ENCODE measurements at places on chromosomes 3 and 15.
A peak's percentile ranks its signal among the peaks of the same experiment; 100 is the strongest.

DNA sequence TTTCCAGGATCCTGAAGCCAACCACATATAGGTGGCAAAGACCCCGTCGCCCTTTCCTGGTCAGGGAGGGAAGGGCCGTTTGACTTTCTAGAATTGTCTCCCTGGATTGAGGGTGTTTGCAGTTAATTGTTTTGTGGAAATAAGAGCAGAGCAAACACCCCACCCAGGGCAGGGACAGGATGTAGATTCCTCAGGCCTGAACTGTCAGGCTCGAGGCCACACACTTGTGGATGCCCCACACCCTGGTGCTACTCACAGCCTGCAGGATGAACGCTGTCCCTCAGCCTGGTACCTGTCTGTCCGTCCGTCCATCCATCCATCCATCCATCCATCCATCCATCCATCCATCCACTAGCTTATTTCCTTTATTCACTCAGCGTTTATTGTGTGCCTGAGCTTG lies 29.9 kb upstream of the FLNB start:
- DNase-seq: no peak

- DNase-seq: no peak
These were observed 487.2 kb upstream of the ROBO2 start for GRCh38 chr3:76552653-76553052.

GRCh38 chr3:81965696-81966095 lies 204.3 kb upstream of the GBE1 start:
- DNase-seq: no peak

- DNase-seq: no peak
These were observed 401.2 kb upstream of the C2CD4B start for GRCh38 chr15:62566248-62566647.

- peak; percentile 71 for DNase-seq
These were observed 2.3 kb downstream of the FBXL22 start for GRCh38 chr15:63599401-63600000.

DNA sequence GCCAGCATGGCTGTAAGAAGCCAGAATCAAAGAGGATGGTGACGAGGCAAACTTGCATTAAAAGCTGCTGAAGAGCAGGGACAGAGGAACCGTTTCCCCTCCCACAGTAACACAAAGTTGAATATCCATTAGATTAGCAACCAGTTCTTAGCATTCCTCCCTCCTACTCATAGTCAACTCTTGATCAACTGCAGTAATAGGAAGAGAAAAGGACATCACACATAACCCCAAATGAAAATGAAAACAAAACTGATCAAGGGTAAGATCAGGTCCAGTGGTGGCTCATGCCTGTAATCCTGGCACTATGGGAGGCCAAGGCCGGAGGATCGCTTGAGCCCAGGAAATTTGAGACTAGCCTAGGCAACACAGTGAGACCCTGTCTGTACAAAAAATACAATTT lies 165.2 kb downstream of the GREM1 start:
- no peak for DNase-seq

DNA sequence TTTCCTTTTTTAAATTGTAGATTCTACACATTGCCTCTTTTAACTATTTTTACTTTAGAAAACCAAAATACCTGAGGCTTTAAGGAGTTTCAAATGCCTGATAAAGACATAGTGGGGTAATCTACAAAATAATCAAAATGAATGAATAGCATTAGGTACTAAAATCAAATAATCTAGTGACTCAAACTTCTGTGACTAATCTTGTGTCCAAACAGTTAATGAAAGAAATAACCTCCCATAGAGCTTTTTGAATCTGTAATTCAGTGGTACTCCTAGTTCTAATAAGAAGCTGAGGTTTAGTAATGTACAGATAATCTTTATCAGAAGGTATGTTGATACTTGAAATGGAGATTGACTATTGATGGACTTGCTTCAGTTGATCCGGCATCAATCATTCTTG lies 53.0 kb downstream of the DTWD1 start:
- DNase-seq: no peak

- DNase-seq: no peak
These were observed 1.4 kb upstream of the TRIM69 start for GRCh38 chr15:44734839-44735481.

GRCh38 chr15:100001405-100001804 lies 268.2 kb upstream of the LYSMD4 start:
- DNase-seq: no peak

DNA sequence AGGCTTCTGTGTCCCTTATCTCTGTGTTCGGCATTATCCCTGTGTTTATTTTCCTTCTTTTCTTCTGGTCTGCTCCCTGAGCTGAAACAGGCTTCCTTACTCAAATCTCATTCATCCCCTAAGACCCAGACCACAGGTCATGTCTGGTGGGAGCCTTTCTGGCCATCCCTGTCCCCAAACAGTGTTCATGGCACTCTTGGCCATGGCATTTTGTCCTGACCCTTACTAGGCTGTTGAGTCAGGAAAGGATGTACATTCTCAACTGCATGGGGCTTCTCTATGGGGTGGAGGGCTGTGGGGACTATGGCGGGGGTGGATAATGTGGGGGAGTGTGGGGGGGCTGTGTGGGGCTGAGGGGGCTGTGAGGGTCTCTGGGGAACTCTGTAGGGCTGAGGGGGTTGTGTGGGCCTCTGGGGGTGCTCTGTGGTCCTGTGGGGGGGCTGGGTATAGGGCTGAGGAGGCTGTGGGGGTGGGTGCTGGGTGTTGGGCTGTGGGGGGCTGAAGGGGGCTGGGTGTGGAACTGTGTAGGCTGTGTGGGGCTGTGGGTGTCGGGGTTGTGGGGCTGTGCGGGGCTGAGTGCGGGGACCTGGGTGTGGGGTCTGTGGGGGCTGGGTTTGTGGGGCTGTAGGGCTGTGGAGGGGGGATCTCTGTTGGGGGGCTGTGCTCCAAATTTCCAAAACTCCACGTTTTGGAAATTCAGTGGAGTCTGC lies 64.3 kb downstream of the KLF13 start:
- peak; percentile 44 for DNase-seq

- no peak for DNase-seq
These were observed 15.7 kb downstream of the KLHL6 start for GRCh38 chr3:183539811-183540210.

DNA sequence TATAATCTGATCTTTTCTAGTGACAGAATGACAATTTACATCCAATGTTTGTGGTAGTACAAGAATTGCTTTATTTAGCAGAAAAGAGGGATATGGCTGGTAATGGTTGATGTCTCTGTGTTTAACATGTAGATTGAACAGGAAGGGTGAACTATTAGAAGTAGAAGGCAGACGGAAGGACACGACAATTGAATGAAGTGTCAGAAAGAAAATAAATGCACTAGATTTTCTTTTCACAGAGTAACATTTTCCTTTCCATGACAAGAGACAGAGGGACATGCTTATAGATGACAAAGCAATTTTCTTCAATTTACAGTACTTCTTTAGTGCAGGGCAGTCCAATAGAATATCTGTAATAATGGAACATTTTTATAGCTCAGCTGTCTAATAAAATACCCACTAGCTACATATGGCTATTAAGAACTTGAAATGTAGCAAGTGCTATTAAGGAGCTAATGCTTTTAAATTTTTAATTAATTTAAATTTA lies 48.9 kb upstream of the MBNL1 start:
- DNase-seq: no peak

GRCh38 chr3:557972-558371 lies 361.4 kb downstream of the CHL1 start:
- no peak for DNase-seq

DNA sequence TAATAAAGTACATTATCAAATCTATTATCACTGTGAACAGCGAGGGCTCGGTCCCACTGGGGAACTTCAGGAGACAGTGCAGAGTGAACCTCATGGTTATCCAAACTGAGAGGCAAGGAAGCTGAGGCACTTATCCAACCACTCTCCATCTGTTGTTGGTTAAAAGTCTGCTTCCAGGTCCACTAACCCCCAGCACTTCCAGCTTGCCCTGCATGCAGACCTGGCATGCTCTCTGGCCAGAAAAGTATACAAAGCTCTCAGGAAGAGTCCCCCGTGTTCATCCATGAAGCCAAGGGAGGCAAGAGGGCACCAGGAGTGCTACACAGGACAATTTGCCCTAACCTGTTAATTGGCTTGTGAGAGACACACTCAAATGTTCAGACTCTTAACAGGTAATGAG lies 36.0 kb downstream of the FBN1 start:
- no peak for DNase-seq

DNA sequence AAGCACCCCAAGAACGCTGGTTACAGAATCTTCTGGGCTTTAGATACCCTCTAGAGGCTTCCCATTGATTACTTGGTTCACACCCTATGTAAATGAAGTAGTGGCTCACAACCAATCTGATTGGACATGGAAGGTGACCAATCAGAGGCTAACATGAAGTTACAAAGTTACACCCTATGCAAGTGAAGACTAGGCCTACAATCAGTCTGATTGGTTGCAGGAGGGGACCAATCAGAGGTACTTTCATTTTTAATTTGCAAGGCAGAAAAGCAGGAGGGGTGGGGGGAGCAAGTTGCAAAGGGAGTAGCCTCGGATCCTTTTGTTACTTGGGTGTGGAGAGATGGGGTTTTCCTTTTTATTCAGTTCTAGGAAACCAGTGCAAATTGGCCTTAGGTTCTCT lies 11.1 kb upstream of the RTP2 start:
- no peak for DNase-seq

GRCh38 chr15:100759106-100759505 lies 120.5 kb upstream of the ALDH1A3 start:
- no peak for DNase-seq

GRCh38 chr15:25742041-25742730 lies 120.9 kb downstream of the ATP10A start:
- no peak for DNase-seq

DNA sequence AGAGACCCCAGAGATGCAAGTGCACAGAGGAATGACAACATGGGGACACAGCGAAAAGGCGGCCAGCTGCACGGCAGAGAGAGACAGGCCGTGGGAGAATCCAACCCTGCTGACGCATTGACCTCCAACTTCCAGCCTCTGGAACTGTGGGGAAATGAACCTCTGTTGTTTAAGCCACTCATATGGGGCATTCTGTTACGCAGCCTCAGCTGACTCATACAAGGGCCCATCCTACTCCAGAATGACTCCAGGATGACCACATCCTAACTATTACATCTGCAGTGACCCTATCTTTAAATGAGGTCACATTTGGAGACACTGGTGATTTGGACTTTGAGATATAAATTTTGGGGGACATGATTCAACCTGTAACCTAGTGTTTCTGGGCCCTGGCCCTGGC lies 44.0 kb downstream of the KLF15 start:
- no peak for DNase-seq

- DNase-seq: no peak
These were observed 10.6 kb upstream of the PARL start for GRCh38 chr3:183895296-183895695.

DNA sequence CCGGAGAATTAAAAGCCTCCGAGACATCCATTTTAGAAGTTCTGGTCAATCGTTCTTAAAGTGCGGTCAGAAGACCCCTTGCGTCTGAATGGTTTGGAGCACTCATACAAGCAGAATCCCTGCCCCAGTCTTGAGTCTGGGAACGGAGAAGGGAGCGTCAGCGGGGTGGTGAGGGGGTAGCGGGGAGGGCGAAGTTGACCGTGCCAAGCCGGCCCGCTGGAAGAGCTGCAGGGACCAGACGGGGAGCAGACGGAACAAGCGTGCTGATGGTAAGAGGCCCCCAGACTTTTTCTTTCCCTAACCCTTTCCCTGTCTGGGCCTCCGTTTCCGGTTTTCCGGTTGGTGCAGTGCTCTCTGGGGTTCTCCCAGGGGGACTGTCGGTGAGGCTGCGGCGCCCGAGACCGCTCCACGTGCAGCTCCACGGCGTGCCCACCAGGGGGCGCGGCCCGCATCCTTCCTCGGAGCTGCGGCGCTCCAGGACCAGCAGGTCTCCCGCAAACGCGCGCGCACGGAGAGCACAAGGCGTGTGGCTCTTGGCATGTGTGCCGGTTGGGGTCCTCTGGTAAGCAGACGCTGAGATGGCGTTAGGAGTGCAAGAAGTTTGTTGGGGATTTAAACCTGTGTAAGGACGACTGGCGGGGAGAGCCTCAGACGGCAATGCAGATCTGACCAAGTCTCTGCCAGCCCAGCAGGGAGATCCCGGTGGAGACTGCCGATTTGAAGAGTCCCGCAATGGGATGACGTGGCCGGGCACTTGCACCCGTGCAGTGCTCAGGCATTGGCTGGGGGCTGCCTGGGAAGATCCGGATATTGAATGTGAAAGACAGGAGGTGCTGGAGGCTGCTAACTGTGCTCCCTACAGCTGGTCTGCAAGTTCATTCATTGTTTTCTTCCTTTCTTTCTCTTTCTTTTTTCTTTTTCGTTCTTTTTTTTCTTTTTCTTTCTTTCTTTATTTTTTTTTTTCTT lies 19.2 kb upstream of the CORO2B start:
- peak; percentile 82 for DNase-seq

DNA sequence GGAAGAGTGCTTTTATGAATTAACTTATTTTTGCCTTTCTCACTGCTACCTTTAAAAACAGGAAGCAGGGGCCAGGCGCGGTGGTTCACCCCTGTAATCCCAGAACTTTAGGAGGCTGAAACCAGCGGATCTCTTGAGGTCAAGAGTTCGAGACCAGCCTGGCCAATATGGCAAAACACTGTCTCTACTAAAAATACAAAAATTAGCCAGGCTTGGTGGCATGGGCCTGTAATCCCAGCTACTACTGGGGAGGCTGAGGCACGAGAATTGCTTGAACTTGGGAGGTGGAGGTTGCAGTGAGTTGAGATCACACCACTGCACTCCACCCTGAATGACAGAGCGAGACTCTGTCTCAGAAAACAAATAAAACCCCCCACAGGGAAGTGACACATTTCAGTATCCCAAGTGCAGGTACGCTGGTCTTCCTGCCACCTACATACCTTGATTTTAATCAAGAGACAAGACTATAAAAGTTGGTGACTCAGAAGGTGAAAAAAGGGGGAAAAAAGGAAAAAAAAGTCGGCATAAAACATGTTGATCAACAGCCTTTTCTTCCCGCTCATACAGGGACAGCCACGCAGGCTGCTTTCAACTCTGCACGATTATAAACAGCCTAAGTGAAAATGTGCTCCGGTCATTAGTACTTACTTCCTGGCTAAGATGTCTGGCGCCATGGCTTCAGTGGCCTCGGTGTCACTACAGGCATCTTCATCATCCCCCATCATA lies 18.8 kb downstream of the PPP1R2 start:
- no peak for DNase-seq

GRCh38 chr3:8154617-8155016 lies 347.0 kb upstream of the LMCD1 start:
- DNase-seq: no peak

- DNase-seq: no peak
These were observed 23.1 kb upstream of the SKOR1 start for GRCh38 chr15:67801926-67802914.

- no peak for DNase-seq
These were observed 880 bp downstream of the PPP4R2 start for GRCh38 chr3:72997421-72997961.

- no peak for DNase-seq
These were observed 422.4 kb downstream of the DIPK2A start for GRCh38 chr3:144394032-144394431.

GRCh38 chr15:37053166-37053565 lies 47.2 kb downstream of the MEIS2 start:
- DNase-seq: no peak

DNA sequence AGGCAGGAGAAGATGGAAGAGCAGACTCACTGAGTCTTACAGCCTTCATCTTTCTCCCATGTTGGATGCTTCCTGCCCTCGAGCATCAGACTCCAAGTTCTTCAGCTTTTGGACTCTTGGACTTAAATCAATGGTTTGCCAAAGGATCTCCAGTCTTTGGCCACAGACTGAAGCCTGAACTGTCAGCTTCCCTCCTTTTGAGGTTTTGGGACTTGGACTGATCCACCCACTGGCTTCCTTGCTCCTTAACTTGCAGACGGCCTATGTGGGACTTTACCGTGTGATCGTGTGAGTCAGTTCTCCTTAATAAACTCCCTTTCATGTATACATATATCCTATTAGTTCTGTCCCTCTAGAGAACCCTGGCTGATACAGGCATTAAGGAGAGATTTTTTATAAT lies 62.4 kb upstream of the TNIK start:
- DNase-seq: no peak

Data from ureter (tissue), 1 donor.